Bone marrow (tissue), 2 donors: ENCODE measurements at places on chromosomes 5 and 9.

DNA sequence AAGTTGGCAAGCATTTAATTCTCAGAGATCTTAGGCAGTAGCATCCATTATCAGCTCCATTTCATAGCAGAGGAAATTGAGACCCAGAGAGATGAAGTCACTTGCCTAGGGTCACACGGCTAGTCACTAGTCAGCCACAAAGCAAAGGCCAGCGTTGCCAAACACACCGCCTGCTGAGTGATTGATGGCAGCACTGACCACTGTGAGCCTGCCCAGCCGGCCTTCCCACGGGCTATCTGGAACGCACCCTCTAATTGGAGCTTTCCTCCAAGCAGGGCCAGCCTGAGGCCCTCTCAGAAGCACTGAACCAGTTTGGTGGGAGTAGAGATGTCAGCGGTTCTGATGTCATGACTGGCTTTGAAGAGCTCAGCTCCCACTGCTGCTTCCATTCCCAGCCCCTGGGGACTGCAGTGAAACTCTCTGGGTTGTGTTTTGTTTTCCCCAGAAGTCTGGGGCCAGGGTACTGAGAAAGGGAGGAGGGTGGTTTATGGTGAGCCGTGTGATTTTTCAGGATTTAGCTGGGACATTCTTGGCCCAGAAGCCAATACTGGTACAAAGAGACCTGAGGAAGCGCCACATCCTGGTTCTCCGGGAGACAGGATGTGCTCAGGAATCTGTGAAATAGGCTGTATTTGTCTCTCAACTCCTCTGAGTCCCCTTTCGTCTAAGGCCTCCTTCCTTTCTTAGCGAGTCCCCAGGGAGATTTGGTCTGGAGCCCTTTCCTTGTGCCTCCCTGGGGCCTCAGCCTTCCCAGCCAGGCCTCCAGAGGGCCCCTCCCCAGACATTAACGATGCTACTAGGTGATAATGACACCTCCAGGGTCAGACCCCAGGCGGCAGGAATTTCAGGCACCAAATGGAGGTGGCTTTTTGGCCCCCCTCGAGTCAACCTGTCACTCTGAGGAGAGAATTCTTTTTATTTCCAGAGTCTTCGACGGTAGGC is 44.5 kb downstream of the SPRY4 start:
- no peak for DNase-seq

DNA sequence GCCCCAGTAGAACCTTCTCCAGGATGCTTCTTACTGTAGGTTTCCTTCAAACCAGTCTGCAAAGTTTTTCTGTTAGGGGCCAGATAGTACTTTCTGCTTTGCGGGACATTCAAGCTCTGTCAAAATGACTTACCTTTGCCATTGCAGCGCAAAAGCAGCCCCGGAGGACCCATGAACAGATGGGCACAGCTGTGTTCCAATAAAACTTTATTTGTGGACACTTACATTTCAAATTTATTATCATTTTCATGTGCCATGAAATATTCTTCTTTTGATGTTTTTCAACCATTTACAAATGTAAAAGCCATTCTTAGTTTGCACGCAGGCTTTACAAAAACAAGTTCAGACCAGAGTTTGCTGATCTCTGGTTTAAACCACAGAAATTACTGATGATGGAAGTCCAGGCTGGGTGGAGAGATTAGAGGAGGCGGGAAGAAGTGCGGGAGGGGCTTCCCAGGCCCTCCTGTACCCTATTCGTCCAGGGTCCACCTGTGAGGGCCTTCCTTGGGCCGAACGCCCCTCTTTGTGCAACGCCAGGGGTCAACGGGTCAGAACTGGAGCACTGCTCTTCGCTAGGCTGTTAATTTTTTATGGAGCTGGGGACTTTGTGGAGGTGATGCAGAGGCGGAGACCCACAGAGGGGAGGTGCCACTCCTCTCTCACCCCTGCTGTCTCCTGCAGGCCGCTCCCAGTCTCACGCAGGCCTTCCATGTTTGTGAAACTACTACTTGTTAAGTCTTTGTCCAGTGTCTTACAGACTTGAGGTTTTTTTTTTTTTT is 7.6 kb upstream of the ASS1 start:
- no peak for DNase-seq

DNA sequence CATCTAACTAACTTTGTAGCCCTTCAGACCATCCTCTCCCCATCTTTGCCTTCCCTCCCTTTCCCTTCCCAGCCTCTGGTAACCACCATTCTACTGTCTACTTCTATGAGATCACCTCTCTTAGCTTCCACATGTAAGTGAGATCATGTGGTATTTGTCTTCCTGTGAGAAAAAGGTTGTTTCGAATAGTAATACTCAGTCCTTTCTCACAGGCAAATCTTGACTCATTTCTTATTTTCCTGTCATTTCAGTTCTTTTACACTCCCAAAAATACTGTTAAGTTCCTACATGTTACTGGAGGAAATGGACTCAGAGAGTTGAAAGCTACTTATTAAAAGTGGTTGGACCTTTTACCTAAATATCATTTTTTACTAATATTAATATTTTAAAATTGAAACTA is 82.1 kb downstream of the SLF1 start:
- no peak for DNase-seq

- DNase-seq: no peak
These were observed 12.9 kb upstream of the SLCO6A1 start for GRCh38 chr5:102511666-102512065.

DNA sequence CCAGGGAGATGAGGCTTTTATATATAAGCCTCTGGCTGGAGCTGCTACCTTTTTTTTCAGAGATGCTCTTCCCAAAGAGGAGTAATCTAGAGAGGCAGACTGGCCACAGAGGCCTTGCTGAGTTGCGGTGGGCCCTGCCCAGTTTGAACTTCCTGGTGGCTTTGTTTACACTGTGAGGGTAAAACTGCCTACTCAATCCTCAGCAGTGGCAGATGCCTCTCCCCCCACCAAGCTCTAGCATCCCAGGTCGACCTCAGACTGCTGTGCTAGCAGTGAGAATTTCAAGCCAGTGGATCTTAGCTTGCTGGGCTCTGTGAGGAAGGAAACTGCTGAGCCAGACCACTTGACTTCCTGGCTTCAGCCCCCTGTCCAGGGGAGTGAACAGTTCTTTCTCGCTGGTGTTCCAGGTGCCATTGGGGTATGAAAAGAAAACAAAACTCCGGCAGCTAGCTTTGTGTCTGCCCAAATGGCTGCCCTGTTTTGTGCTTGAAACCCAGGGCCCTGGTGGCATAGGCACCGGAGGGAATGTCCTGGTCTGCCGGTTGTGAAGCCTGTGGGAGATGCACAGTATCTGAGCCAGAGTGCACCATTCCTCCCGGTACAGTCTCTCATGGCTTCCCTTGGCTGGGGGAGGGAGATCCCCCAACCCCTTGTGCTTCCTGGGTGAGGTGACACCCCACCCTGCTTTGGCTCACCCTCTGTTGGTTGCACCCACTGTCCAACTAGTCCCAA is 219.5 kb upstream of the IZUMO3 start:
- no peak for DNase-seq

DNA sequence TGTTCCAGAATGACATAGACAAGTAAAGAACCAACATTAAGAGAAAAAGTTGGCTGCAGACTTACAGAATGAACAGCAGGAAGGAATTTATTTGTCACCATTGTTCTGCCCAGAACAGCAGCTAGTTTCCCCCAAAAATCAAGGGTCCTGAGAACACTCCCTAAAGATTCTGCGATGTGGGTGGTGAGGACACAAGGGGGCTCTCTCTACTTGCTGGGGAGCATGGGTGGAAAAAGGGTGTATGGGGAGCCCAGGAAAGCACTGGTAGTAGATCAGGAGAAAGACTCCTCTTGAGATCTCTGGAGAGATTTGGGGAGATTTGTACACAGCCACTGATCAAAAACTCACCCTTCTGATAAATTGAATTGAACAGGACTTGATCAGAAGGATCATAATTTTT is 316.5 kb downstream of the KCTD16 start:
- DNase-seq: no peak

- DNase-seq: no peak
These were observed 2.3 kb downstream of the CCNI2 start for GRCh38 chr5:132749506-132749905.

- DNase-seq: no peak
These were observed 141.3 kb downstream of the MAN2A1 start for GRCh38 chr5:109830955-109831502.

GRCh38 chr5:13990896-13991295 is 46.4 kb upstream of the DNAH5 start:
- DNase-seq: no peak
